Lung (tissue), 17 donors: ENCODE measurements at places on chromosomes 2 and 18. TPM values are rescaled to one million over a fixed set of nuclear protein-coding genes. Genes with fewer than 3 reads are reported as not detected.

Gene FLACC1
- total RNA-seq = 8.0 TPM

Gene SCN1A
- total RNA-seq = 18.6 TPM

DNA sequence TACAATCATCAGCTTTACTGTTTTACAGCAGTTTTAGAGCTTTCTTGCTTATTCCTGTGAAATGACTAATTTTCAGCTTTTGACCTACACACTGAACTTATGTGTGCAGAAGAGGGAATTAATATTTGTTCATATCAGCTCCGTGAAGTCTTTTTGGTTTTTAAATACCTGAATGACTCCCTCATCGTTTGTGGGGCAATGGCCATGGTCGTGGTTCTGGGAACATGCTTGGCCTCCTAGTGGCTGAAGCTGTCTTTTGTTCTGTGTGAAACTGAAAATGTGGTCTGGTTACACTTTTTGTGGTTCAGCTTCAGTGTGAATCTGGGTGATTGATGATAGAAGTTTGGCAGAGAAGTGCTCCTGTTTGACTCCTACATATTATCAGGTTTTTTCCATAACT, 408.1 kb downstream of the THSD7B start:
- no peak overlapping the region for H3K4me3 ChIP-seq
- no peak overlapping the region for H3K27ac ChIP-seq
- no peak for DNase-seq
- no peaks in the 10 kb centered on the region for H3K36me3 ChIP-seq
- H3K27me3 ChIP-seq = no peaks in the 10 kb centered on the region
- H3K4me1 ChIP-seq = no peaks in the 10 kb centered on the region

DNA sequence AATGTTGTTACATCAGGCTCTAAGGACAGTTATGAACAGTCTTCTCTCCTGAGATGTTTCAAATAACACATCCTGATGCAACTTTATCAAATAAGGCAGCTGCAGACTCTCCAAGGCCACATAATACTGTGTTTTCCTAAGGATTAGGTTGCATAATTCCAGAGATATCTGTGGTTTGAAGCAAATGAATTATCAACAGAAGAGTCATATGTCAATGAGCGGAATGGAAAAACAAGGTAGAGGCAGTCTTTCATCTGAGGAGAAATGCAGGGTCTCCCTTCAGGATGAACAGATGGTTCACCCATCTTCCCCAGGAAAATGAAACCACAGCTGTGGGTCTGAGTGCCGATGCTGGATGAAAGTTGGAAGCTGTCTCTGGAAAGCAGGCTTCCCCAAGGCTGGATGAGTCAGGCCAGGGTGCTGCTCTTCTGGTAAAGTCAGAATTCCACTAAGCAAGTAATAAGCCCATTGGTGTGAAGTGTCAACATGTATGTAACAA, 22.2 kb downstream of the LYG1 start:
- DNase-seq = no peak
- no peak overlapping the region for H3K4me3 ChIP-seq
- H3K27ac ChIP-seq = no peak overlapping the region
- H3K4me1 ChIP-seq = no peaks in the 10 kb centered on the region
- no peaks in the 10 kb centered on the region for H3K36me3 ChIP-seq

Gene C2orf42
- total RNA-seq = 15.0 TPM
